Cortex of kidney (tissue), 1 donor: ENCODE measurements at places on chromosomes 3 and 15.
A peak's percentile ranks its signal among the peaks of the same experiment; 100 is the strongest.

DNA sequence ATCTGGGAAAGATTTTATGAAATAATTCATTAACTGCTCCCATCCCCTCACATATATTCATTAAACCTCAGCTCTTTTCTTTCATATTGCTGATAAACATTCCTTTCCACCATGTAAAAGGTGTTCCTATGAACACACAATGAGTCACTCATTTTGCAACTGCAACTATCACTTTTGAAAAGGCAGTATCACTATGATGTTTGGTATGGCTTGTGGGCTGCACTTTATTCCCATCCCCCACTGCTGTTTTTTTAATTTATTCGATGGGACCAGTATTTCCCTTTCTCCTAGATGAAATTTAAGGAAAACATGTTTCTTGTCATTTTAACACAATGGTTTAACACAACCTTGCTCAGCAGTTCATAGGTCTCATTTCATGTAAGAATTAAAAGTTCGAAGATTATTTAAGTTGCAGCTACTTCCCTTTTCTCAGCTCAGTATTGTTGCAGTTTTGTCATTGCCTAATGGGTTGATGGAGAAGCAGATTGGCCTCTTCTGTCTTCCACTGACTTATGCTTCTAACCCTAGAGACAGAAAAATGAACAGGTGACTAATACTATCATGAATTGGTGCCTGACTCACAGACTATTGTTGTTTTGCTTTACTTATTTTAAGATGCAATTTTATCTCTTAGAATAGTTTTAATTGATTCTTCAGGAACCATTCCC, 280.3 kb downstream of the ZPLD1 start:
- no peak for DNase-seq

GRCh38 chr15:90184786-90185704, 16.1 kb upstream of the SEMA4B start:
- peak; percentile 73 for DNase-seq

GRCh38 chr3:109154979-109155378, 18.5 kb downstream of the C3orf85 start:
- no peak for DNase-seq

DNA sequence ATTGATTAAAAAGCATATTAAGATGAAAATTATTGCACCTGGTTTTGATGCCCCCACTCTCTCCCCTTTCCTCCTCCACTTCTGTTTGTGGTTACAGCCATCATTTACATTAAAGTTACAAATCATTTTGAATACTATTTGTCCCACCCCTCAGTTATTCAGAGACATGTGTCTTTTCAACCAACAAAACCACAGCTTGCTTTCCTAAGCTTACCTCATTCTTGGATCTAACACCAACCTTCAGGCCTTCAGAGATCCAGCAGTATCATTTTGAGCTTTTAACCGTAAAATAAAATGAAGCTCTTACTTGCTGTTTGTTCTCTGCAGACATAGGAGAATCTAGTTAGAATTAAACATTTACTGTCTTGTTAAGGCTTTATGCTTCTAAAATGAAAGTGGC, 4.7 kb downstream of the PXYLP1 start:
- no peak for DNase-seq

GRCh38 chr3:42300013-42300412, 34.0 kb upstream of the CCK start:
- DNase-seq, result no peak

DNA sequence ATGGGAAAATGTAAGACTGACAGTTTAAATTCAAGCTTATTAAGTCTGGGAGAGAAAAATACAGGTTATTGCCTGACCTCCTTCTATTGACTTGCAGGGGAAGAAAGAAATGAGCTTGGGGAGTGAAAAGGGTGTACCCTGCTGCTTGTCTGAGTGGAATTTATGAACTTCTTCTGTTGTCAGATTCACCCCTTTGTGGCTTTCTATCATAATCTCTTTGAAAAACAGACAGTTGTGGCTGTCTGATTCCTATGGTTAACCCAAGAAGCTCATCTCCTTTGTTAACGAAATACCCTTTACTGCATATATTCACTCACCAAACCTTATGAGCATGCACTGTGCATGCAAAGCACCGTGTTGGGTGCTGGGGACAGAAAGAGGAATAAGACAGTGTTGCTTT, 22.5 kb downstream of the GPD1L start:
- no peak for DNase-seq

- no peak for DNase-seq
These were observed 215.7 kb downstream of the FHIT start for GRCh38 chr3:61035573-61035972.

DNA sequence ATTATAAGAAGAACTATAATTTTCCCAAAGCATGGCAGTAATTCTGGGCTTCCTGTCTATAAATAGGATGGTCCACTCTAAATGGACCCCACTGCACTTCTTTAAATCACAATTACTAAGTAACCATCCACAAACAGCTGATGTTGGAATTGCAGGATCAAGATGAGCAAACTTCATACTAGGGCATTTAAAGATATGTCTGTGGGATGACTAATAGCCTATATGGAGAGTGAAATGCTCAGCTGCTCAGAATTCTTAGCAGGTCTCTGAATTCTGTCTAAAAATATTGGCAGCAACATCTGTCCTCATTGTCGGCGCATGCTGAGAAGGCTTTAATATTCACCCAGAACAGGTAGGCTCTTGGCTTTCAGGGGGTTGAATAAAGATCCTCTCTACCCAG, 140.4 kb downstream of the SATB1 start:
- DNase-seq, result no peak

DNA sequence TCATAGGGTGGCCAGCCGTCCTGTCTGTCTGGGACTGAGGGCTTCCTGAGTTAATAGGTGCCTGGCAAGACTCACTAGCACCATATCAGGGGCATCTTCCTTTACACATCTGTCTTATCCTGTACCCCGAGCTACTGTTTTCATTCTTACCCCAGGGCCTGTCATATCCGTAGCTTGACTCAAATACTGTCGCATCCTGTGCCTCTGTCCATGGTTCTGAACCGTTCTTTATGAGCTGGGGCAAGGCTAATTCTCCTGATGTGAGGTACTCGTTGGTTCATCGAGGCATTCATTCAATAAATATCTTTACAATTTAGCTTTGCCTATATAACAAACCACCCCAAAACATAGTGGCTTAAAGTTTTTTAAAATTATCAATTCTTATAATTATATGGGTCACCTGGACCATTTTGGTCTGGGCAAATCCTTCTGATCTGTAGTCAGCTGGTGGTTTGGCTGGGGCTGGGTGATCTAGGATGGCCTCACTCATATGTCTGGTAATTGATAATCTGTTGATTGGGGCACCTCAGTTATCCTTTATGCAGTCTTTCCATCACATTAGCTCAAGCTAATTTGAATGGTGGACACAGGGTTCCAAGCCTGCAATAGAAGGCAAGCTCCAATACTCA, 121.2 kb downstream of the TLE3 start:
- DNase-seq, result no peak
